ENCODE measurements at places on chromosomes 16 and 17.

DNA sequence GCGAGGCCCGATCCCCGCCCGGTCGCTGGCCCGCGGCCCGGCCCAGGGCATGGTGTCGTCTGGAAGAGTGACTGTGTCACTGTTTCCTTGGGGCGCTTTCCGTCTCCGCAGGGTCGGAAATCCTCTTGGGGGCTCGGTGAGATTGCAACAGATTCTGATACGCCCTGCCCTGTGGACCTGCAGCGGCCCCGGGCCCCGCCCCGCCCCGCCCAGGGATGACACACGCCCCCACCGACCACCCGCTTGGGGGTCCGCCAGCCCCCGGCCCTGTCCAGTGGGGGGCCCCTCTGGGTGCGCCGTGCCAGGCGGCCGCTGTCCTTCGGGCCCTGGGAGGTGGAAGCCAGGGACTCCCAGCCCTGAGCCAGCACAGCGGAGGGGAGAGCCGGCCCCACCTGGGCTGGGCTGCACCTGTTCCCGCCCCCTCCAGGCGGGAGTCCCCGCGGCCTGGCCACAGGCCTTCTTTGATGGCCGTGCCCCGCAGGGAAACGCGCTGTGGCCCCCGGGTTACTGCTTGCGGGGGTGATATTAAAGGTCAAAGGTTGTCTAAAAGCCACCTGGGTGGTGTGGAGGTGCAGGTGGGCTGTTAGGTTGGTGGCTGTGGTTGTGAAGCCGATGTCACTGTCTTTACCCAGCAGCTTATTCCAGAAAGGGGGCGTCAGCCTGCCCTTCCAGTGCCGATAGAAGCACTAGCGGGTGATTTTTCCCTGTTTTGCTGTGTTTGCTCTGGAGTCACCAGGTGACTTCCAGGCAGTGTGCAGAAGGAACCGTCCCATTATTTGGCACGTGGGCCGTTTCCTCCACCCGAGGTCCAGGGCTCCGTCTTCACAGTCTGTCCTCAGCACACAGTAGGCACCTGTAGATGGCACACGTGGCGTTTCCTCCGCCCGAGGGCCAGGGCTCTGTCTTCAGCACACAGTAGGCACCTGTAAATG lies 752 bp downstream of the TBC1D24 start:
- DNase-seq: no peak

DNA sequence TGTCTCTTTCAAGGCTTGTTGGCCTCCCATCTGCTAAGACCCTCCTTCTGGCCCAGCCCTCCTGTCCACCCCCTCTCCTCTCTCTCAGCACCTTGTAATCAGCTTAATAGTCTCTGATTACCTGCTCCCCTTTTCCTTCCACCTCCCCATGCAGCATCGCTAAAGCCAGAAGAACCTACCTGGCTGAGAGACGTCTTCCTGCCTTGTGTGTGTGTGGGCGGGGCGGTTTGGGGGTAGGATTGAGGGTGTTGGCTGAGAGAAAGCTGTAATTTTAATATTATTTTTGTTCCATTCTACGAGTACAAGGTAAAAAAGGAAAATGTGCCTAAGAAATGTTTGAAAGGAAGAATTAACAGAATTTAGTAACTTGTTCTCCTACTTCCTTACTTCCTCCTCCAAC lies 3.4 kb downstream of the DNAH9 start:
- DNase-seq: no peak

DNA sequence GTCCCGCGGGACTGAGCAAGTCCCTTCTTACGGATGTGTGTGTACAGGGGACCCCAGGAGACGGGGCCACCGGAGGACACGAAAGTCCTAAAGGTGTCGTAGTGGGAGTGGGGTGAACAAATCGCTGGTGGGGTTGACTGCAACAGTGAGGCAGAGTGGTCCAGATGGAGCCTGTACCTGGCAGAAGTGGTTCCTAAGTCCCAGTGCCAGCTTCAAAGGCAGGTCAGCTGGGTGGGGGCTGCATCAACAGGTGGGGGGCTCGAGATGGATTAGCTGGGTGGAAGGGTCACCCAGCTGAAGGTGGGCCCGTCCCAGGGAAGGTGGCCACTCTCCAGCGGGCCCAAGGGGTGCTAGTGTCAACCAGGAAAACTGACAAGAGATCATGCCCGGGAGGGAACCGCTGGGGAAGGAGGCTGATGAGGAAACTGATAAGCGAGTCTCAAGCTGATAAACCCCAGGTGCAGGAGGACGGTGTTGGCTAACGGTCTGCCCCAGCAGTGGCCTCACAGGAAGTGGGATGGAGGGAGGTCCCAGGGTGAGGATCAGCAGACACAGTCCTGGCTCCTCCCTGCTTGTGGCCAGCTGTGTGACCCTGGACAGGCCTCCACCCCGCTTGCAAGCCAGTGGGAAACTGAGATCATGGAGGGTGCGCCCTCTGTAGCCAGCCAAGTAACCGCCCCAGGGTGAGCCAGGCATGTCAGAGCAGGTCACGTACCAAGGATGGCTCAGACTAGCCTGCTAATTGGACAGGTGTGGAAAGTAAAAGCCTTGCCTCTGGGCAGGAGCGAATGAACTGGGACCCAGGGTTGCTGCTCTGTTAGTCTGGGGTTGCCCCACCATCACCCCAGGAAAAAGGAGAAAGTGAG lies 1.0 kb downstream of the ORAI3 start:
- peak; percentile 93 for DNase-seq

DNA sequence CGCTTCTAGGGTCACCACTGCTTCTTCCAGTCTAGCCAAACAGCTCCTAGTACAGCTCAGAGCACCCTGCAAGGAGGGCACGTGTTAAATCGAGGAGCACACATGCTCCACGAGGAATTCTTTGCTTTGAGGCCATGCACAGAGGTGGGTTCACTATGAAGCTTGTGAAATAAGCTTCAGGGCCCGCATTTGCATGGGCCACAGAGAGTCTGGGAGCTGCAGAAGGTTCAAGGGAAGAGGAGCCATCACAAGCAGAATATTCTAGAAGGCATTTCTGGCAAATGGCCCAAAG lies 55.3 kb downstream of the MYH13 start:
- DNase-seq: no peak

DNA sequence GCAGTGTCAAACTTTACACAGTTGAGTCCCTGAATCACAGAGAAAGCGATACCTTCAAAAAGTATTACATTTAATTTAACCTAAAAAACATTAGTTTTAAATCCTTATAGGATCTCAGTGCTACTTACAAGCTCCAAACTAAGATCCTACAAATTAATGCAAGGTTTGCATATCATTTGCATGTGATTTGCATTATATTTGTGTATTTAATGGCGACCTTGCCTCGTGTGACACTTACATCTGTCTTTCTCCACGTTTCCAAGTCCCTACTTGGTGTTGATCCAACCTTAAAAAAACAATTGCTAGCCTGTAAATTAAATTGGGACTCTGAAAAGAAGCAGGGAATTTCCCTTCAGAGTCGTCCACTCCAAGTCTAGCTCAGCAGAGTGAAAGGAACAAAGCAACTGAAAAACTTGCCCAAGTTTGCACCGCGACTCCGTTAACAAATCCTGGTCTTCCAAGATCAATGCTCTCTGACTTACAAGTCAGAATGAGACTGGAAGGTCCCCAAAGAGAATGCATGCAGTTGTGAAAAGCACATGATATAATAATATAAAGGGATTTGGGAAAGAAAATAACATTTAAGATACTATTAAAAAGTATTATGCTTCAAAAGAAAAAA lies 739 bp upstream of the FAM117A start:
- DNase-seq: no peak

DNA sequence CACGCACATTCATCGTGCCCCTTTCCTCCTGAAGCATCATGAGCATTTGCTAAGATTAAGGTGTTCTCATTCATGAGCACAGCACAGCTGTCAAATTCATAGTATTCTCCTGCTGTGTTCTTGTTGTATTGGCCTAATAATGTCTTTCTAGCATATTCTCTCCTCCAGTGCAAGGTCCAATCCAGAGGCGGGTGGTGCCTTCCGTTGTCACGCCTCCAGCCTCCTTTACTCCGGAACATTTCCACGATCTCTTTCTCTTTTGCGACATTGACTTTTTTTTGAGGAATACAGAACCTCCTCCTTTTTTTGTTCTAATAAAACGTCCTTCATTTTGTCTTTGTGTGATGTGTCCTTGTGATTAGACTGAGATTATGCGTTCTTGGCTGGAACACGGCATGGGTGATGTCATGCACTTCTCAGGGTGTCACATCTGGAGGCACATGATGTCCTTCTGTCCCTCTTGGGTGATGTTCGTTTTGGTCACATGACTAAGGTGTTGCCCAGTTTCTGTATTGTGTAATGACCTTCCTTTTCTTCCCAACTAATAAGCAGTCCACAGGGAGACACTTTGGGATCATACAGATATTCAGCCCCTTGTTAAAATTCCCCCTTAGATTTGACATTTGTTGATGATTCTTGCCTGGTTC lies 66.3 kb downstream of the CLEC16A start:
- no peak for DNase-seq

- DNase-seq: no peak
These were observed 69.3 kb downstream of the KCNJ2 start for GRCh38 chr17:70238646-70239045.

DNA sequence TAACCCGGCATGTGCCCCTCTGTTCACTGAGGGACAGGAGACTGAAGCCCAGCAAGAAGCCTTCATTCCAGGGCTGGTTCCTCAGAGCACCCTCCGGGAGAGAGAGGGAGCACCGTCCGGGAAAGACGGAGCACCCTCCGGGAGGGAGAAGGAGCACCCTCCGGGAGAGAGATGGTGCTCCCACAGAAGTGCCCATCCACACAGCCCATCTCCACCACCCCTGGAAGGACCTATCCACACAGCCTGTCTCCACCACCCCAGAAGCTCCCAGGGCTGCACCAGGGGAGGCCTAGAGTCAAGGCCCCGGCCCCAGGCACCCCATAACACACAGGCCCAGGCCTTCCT lies 88.6 kb downstream of the ABR start:
- no peak for DNase-seq

Measured in KBM-7 (cell line).